ENCODE measurements at places on chromosomes 6 and 20.

- no peak for DNase-seq
These were observed 309.4 kb upstream of the MAN1A1 start for GRCh38 chr6:119658917-119659316.

GRCh38 chr20:10798811-10799210, 125.0 kb upstream of the JAG1 start:
- no peak for DNase-seq

- no peak for DNase-seq
These were observed 12.4 kb downstream of the UQCC2 start for GRCh38 chr6:33699131-33699530.

- no peak for DNase-seq
These were observed 2.4 kb upstream of the CST1 start for GRCh38 chr20:23753194-23753548.

DNA sequence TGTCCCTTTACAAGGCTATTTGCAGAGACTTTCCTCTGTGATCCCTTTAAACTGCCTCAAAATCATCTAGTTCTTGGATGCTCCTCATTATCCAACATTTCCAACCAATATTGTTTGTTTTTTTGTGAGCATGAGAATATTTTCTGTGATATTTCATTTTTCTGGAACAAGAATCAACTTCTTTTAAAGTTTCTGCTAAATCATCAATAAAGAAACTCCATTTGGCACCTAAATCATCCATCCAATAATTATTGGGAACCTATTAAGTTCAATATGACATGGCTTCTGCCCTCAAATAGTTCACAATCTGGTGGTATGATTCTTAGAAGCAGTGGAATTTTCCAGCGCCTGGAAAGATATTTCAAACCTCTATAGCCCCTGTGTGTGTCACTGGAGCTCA, 207.6 kb downstream of the ISM1 start:
- no peak for DNase-seq

GRCh38 chr6:105215506-105215905, 35.7 kb upstream of the POPDC3 start:
- DNase-seq = no peak

GRCh38 chr20:23058240-23058639, 8.8 kb upstream of the THBD start:
- no peak for DNase-seq

DNA sequence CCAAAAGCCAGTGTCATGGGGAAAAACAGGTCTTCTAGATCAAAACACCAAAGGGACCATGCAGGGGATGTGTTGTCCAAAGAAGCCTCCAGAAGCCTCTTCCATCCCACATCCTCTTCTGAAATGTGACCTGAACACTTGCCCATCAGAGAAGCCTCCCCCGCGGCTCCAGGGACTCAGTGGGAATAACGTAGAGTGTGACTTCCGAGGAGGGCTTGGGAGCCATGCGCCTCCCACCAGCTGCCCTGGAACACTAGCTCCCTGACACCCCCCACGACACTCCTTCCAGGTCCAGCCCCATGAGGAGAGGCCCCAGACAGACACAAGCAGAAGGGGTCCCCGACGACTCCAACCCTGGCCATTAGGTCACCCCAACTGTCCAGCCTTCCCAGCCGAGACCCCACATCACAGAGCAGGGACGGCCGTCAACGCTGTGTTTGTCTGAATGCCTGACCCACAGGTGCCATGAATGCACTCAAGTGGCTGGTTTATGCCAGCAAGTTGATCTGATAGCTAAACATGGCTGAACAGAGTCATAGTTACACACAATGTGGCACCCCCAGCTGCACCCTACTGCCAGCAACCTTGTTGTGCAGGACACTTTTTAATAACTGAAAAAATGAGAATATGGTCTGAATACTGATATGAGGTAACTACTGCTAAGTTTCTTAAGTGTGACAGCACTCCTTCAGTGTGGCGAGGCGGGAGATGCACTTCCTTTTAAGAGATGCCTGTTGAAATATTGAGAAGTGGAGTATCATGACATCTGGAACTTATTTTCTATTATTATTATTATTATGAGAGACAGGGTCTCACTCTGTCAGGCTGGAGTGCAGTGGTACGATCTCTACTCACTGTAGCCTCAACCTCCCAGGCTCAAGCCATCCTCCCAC, 58.0 kb downstream of the GINS1 start:
- DNase-seq = no peak

DNA sequence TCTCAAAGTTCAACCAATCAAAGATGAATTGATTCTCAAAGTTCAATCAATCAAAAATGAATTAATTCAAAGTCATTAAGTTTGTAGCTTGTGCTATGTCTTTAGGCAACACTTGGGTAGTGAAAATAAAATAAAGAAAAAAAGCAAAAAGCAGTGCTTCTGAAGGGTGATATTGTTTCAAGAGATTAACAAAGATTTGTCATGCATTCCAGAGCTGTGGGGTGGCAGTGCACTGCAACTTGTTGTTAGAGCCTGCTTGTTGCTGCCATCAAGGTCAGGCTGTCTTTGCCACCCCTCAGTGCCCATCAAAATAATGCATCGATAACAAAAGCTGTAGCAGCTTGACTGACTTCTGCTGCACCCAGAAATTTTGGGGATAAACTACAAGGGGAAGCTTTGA, 128.6 kb downstream of the RNF144B start:
- no peak for DNase-seq

DNA sequence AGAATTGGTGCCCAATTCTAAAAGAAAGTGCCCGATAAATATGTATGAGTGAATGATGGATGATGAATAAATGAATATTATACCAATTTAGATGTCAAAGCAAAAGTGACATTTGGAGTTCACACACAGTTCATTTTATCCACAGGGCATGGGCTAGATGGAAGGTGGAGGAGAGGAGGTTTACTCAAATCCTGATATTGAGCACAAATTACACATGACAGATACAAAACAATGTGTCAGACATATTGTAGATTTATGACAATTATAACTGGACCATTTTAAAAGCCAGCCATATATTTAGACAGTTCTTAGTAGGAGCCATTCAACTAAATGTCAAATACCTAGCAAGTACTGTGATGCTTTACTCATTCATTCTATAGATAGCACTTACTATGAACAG, 23.4 kb upstream of the PHACTR1 start:
- no peak for DNase-seq

GRCh38 chr6:108734271-108734922, 113.8 kb upstream of the ARMC2 start:
- no peak for DNase-seq

- no peak for DNase-seq
These were observed 112.2 kb upstream of the PDE7B start for GRCh38 chr6:135739288-135739687.

DNA sequence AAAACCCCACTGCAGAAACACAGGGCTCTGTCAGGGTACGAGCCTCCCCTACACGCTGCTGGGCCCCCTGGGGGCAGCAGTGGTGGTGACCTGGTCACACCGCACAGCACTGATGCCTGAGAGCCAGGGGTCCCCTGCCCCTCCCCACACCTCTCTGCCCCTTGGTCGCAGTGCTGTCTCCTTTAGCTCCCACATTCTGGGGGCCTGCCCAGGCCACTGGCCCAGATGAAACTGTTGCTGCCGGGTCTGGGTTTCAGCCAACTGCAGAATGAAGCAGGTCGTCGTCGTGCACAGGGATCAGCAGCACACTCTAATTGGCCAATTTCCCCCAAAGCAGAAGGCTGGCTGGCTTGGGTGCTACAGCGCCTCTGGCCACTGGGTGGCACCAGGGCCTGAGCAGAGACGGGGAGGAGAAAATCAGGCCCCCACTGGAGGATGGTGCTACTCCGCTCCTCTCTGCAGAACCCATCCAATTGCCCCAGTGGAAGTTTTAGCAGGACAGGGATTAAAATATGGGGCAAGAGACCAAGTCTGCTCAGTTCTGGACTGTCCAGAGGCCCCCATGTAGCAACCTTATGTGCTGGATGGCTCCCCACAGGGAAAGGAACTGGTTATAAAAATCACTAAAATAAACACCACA, 26.1 kb downstream of the DIDO1 start:
- DNase-seq = peak; percentile 90

GRCh38 chr6:35782424-35782823, 1.6 kb downstream of the CLPSL1 start:
- no peak for DNase-seq

GRCh38 chr20:43988867-43989266, 74.2 kb downstream of the TOX2 start:
- no peak for DNase-seq

GRCh38 chr6:99790679-99791078, 184.0 kb downstream of the PRDM13 start:
- DNase-seq = no peak

DNA sequence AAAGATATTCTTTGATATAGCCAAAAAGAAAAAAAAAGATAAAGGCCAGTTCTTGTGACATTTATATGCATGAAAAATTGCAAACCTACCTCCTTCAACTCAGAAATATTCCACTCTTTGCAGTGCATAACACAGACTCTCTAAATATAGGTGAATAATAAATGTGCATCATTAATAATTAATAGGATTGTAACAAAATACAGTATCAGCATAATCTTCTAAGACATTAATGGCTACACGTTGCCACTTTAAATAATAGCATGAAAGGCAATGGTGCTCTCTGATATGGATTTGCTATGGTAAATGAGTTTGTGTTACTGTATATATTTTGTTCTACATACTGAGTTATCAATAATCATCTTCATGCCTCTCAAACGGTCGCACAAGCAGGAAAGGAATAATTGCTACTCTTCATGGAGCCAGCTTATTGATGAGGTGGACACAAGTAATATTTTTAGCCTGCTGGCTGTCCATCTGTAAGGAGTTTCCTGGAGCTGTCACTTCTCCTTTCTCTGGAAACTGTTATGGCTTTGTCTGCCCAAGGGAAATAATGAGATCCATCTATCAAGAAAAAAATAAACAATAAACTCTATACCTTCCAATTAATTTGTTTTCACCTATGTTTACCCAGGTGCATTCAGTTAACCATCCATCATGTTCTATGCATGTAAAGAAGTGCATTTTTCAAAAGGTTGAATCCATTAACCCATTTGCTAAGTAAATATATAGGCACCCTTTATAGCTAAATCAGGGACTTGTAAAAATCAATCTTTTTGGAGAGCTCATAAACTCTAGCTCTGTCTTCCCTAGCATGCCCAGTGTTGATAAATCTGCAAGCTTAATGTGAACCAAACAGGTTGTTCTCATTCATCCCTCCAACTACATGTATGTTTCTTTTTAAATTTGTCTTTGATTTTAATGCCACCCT, 253.0 kb downstream of the NKAIN2 start:
- no peak for DNase-seq

- no peak for DNase-seq
These were observed 92.7 kb downstream of the LY86 start for GRCh38 chr6:6681075-6681849.

DNA sequence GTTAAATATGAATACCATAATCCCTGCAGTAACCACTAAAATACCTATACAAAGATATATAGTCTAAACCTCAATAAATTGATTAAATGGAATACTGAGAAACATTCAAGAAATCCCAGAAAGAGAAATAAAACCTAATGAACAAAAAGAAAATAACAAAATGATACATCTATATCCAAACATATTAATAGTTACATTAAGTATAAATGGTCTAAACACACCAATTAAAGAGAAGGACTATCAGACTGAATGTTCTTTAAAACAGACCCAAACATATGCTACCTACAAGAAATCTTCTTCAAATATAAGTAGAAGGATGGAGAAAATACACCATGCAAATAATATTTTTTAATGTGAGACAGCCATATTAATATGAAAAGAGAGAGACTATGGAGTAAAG, 22.0 kb downstream of the NINL start:
- no peak for DNase-seq

DNA sequence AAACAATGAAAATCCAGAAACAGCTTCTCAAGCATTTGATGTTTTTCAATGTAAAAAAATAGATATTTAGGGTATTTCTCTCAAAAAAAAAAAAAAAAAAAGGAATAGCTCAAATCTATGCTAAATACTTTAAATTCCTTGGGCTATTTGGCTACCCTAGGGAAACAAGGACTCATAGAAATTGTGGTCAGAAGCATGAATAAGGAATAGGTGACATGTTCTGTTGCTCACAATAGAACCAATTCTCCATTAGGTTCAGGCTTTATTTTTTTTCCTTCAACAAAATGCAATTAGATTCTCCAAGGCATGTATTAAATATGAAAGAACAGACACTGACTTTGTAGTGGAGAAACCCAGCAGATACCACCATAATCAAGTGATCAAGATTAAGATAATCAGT, 904.3 kb upstream of the FLRT3 start:
- no peak for DNase-seq

DNA sequence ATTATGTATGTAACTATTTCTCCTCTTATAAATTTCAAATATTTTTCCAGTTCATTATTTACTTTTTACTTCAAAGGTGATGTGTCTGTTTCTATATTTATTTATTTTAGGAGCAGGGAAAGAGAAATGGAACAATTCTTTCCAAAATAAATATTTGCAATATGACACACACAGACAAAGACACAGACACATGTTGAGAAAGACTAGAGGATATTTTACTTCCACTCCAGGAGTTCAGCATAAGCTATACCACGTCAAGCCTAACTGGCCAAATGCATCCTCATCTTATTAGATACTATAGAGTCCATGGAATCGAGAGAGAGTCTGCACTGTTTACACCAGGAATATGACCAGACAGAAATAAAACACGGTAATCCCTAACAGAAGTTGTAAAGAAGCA, 13.3 kb downstream of the RALGAPA2 start:
- DNase-seq = no peak

DNA sequence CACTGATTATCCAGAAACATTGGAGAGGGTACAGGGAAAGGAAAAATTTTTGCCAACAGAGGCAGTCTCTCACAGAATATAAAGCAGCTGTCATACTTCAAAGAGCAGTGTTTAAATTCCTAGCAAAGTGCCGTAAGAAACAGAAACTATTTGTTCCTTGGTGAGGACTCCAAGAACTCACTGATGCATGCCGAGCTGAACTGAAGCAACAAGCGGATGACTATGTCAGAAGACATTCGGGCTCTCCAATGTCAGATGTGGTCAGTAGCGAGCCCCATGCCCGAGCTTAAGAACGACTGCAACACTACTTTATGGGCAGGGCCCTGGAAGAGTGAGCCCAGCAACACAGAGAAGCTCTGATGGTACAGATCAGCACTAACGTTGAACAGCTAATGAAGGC, 54.7 kb downstream of the OR2B6 start:
- no peak for DNase-seq

DNA sequence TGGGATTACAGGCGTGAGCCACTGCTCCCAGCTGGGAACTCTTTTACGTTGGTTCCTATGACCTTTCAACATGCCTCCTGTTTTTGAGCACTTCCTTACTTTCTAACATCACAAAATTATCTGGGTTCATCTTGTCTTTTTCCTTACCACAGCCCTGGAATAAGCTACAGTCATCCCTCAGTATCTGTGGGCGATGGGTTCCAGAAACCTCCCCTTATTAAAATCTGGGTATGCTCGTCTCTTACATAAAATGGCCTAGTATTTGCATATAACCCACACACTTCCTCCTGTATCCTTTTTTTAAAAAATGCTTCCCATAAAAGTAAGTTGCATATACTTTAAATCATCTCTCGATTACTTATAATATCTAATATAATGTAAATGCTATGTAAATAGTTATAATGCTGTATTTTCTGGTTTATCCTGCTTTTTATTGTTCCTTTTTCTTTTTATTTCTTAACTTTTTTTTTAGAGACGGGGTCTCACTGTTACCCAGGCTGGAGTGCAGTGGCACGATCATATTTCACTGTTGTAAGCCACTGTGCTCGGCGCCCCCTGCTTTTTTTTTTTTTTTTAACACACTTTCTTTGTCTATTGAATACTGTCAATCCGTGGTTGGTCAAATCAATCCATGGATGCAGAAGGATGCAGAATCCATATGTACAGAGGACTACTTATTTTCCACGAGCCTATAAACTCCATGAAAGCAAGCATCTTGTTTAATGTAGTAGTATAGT, 9.2 kb downstream of the RPF2 start:
- DNase-seq = no peak
